ENCODE measurements at places on chromosomes 12 and 14. TPM values are rescaled to one million over a fixed set of nuclear protein-coding genes. Genes with fewer than 3 reads are reported as not detected.

LRTM2 gene
- not detected for total RNA-seq

SLC6A13 gene
- total RNA-seq, result 0.30 TPM

CCDC197 gene
- total RNA-seq, result not detected

MMP17 gene
- total RNA-seq, result 7.8 TPM

IL22 gene
- total RNA-seq, result not detected

SRRM4 gene
- total RNA-seq, result not detected

NKX2-1 gene
- not detected for total RNA-seq

SIX6 gene
- total RNA-seq, result not detected

CLECL1 gene
- total RNA-seq, result not detected

TPPP2 gene
- not detected for total RNA-seq

KCNJ8 gene
- 9.1 TPM for total RNA-seq

TGFB3 gene
- total RNA-seq, result 12.0 TPM

SYNE3 gene
- total RNA-seq, result 10.2 TPM

SUDS3 gene
- total RNA-seq, result 36.8 TPM

PTPN21 gene
- total RNA-seq, result 16.4 TPM

HEATR5A gene
- 80.1 TPM for total RNA-seq

ACSM4 gene
- not detected for total RNA-seq

EIF2S3B gene
- 14.8 TPM for total RNA-seq

CACNA2D4 gene
- 1.5 TPM for total RNA-seq

ZNF384 gene
- 16.4 TPM for total RNA-seq

C12orf50 gene
- not detected for total RNA-seq
